Nephron progenitor cell (in vitro differentiated cells): ENCODE measurements at places on chromosomes 7 and 10.

DNA sequence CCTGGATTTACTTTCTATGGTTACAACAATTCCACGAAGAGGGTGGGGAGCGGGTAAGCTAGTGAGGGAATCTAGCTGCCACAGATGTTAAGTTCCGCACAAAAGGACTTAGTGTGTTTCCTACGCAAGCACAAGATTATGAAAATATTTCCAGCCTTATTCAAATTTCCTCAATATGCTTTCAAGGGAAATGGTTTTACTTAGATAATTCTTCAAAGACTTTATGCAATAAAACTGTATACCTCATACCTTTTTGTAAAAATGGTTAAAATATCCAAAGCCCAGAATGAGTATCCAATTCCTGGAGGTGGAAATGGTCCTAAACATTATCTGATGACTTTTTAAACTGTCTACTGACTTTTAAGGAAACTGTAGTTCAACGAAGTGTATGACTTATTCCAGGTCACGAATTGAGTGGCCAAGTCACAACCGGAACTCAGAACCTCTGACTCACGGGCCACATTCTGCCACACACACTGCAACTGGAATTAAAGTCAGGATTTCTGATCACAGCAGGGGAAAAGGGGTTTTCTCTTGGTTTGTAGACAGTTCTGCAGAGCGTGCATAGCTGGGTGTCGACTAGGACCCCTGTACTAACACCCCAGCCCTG is 20.2 kb upstream of the INSIG1 start:
- no peak for DNase-seq

- DNase-seq, result peak; percentile 20
Observed at GRCh38 chr10:110279407-110279986, 25.2 kb downstream of the SMNDC1 start.

DNA sequence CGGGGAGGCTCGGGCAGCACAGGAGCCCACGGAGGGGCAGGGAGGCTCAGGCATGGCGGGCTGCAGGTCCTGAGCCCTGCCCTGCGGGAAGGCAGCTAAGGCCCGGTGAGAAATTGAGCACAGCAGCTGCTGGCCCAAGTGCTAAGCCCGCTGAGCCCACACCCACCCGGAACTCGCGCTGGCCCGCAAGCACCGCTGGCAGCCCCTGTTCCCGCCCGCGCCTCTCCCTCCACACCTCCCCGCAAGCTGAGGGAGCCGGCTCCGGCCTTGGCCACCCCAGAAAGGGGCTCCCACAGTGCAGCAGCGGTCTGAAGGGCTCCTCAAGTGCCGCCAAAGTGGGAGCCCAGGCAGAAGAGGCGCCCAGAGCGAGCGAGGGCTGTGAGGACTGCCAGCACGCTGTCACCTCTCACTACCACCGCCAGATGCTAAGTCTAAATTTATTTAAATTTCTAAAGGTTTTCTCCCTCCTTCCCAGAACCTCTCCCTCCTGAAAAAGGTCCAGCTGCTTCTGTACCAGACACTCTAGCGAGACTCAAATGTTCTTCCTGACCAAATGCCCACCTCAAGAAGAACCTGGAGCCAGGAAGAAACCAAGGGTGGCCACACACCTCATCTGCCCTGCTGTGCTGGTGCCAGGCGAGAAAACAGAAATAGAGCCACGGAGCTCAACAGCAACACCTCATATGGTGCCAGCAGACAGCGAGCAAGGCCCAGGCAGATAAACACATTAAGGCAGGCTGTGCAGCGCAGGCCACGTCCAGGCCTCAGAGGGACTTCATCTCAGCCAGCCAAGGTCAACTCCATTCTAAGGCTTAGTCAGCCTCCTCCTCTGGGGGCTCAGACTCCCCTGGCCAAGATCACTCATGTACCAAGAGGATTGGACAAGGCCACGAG is 47.0 kb downstream of the KCNMA1 start:
- no peak for DNase-seq

GRCh38 chr10:93245147-93245546 is 171.5 kb downstream of the CYP26A1 start:
- DNase-seq, result no peak

DNA sequence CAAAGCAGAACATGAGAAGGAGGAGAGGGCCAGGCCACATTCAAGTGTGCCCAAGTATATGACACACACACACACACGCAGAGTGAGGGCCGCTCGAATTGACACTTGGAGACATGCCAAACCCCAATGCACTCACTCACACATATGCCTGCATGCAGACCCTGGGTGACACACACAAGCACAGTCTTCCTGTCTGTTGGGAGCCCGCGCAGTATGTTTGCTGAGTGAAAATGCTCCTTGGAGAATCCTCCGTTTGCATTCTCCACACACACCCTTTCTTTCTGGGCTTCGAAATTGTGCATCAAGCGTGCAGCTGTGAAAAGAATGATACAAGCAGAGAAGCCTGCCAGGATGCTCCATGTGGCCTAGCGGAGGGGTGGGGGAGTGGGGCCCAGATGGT is 120.9 kb downstream of the PLXNA4 start:
- no peak for DNase-seq

DNA sequence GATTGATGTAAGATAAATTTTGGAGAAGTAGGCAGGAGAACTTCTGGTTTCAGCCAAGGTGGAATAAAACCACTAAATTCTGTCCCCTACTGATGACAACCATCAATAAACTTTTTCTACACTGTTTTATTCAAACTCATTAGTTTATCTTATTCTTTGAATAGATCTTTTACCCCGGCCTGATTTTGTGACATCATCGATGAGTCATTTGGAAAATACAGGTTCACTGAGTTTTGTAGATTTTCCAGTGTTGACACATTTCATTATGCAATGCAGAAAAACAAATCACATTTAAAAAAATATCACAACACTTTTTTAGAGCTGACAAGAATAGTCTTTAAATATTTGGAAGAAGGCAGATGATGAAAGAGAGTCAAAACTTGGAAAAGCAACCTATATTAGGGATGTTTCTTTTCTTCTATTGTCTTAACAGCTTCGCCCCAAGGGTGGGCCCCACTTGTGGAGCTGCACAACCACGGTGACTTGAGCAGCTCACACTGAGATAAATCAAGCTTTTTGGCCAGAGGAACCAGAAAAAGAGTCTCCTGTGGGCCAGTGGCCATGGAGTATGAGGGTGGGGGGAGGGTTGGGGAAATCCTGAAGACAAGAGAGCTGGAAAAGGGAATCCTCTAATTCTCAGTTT is 112.8 kb downstream of the PTEN start:
- DNase-seq, result no peak

GRCh38 chr7:22762866-22763265 is 35.9 kb downstream of the IL6 start:
- no peak for DNase-seq

GRCh38 chr7:116621649-116622048 is 50.3 kb upstream of the MET start:
- DNase-seq, result no peak

- no peak for DNase-seq
Observed at GRCh38 chr7:289209-289755, 688 bp upstream of the FOXL3 start.

- DNase-seq, result no peak
Observed at GRCh38 chr10:121627876-121628581, 29.8 kb upstream of the FGFR2 start.

DNA sequence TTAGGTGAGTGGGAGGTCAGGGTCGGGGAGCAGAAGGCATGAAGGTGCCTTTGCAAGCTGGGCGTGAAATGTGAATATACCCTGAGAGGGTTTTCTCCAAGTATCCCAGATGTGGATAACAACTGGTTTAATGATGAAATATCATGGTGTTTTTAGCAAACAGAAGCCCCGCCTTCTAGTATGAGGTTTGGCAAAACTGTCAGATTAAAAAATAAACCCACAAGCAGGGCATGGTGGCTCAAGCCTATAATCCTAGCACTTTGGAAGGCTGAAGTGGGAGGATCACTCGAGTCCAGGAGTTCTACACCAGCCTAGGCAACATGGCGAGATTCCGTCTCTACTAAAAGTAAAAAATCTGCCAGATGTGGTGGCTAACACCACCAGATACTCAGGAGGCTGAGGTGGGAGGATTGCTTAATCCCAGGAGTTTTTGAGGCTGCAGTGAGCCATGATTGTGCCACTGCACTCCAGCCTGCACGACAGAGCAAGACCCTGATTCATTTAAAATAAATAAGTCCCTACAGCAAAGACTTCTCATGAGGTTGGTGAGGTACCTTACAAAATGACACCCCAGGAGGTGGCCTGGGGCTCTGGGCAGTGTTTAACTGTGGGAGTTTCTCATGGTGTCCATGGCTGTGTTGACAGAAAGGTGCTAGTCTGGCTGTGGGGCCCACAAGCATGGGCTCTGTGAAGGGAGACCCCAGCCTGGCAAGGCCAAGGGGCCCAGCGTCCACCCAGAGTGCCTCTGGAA is 6.7 kb upstream of the PWWP2B start:
- no peak for DNase-seq

GRCh38 chr7:123935436-123936381 is 10.7 kb downstream of the SPAM1 start:
- no peak for DNase-seq

GRCh38 chr7:16668049-16668858 is 22.3 kb downstream of the BZW2 start:
- DNase-seq, result no peak

GRCh38 chr10:109977382-109977806 is 30.4 kb upstream of the ADD3 start:
- no peak for DNase-seq

- no peak for DNase-seq
Observed at GRCh38 chr10:74888962-74889661, 62.7 kb downstream of the KAT6B start.

GRCh38 chr7:18235819-18236218 is 208.2 kb upstream of the PRPS1L1 start:
- no peak for DNase-seq

- DNase-seq, result no peak
Observed at GRCh38 chr7:84477786-84478478, 283.3 kb upstream of the SEMA3A start.

DNA sequence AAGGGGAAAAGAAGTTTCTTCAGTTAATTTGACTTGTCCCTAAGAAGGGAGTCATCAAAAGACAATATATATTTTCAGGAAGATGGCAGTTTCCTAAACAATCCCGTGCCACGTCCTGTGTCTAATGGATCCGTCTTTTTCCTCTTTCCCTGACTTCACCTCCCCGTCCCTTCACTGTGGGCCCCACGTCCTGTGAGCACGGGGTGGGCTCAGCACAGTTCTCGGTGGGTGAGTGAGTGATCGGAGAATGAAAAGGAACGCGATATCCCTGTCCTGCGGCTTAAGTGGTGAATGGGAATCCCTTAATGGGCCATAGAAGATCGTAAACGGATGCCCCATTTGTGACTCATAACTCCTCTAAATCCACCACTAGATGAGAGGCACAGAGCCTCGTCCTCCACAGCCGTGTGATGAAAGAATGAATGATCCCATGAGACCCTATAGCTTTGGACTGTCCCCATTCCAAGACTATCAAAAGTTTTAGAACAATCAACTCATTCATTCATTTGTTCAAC is 63.5 kb upstream of the PITRM1 start:
- no peak for DNase-seq

- peak; percentile 37 for DNase-seq
Observed at GRCh38 chr7:4683884-4684565, 1.9 kb downstream of the FOXK1 start.

- no peak for DNase-seq
Observed at GRCh38 chr10:21134645-21135022, 237.5 kb upstream of the NEBL start.

- DNase-seq, result no peak
Observed at GRCh38 chr7:25543798-25544197, 315.5 kb upstream of the NPVF start.

DNA sequence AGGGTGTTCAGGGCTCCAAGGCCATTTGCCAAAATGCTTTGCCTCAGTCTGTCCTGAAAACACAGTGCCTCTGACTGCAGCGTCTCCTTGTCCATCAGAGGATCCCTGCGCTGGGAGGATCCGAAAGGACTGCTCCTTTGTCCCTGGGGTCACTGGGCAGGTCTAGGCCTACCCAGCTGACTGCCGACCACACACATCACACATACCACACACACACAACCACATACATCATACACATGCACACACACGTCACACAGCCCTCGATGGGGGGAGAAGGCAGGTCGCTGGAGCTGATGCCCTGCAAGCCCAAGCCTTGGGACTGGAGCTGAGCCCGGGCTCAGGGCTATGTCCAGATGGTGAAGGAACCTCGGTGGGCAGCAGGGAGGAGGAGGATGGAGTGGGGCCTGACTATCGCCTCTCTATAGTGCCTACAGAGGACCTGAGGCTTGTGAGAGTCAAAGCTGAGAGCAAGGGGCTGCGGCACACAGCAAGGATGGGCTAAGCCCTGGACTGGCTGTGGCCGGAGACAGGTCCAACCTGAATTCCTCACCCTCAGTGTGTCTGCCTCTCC is 29.1 kb downstream of the GPRIN2 start:
- DNase-seq, result peak; percentile 9

- no peak for DNase-seq
Observed at GRCh38 chr7:74627661-74628411, 29.7 kb upstream of the GTF2I start.
